Fibroblast of gingiva (primary cell): ENCODE measurements at places on chromosomes 5 and 9.

- DNase-seq: no peak
Observed at GRCh38 chr5:170266570-170267381, 30.8 kb downstream of the LCP2 start.

DNA sequence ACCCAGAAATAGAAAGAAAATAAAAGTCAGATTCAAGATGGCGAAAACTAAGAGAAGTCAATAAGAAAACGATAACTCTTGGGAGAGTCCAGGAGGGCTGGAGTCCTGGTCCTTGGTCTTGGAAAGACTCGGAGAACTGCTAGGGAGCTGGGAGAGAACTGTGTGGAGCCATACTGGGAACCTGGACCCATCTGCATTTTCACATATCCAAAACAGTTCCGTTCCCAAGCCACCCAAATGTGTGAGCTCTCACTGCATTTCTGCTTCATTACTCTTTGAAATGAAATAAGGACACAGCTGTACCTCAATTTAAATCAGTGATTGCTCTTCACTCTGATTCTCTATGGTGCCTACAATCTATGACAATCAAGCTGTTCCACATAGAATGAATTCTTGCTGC is 68.1 kb upstream of the CER1 start:
- DNase-seq: no peak

GRCh38 chr5:135073761-135074345 is 39.8 kb upstream of the PITX1 start:
- DNase-seq: no peak

GRCh38 chr9:28762167-28762566 is 1188.9 kb upstream of the C9orf72 start:
- DNase-seq: no peak

- DNase-seq: peak; percentile 30
Observed at GRCh38 chr9:19994296-19994695, 205.5 kb upstream of the SLC24A2 start.

- no peak for DNase-seq
Observed at GRCh38 chr9:72337286-72337685, 27.7 kb downstream of the ZFAND5 start.

GRCh38 chr5:587403-587802 is 24.7 kb upstream of the CEP72 start:
- DNase-seq: no peak

DNA sequence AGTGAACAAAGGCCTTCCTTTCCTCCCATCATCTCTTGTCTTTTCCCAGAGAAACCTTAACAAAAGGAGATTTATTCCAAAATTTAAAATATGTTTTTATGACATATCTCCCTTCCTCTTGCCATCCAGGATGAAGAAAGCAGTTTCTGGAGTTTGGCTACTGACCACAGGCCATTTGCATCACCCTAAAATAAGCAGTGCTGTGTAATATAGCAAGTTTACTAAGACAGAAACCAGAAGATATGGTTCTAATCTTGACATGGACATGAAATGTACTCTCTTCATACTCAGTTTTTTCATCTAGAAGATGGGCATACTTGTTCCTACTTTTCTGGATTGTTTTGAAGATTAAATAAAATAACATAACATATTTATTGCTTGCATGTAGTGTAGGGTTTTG is 50.2 kb upstream of the ZFAND5 start:
- DNase-seq: no peak

DNA sequence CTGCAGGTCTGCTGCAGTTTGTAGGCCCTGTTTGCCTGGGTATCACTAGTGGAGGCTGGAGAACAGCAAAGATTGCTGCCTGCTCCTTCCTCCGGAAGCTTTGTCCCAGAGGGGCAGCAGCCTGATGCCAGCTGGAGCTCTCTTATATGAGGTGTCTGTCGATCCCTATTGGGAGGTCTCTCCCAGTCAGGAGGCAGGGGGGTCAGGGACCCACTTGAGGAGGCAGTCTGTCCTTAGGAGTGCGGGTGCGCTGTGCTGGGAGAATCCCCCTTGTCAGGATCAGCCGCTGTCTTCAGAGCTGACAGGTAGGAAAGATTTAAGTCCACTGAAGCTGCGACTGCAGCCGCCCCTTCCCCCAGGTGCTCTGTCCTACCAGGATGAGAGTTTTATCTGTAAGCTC is 64.9 kb downstream of the CCDC171 start:
- no peak for DNase-seq

GRCh38 chr9:23826120-23826629 is at the start of gene ELAVL2:
Gene ELAVL2, minus strand, starts transcription at chr9:23826240. Its CDS starts 64,006 bp downstream, at chr9:23762234.
- DNase-seq: peak; percentile 73

- no peak for DNase-seq
Observed at GRCh38 chr5:146521403-146522106, 5.6 kb upstream of the GPR151 start.

- DNase-seq: no peak
Observed at GRCh38 chr5:33737697-33738096, 154.1 kb downstream of the ADAMTS12 start.

- no peak for DNase-seq
Observed at GRCh38 chr9:124449381-124450151, 685 bp upstream of the ADGRD2 start.

- peak; percentile 84 for DNase-seq
Observed at GRCh38 chr5:34622098-34622400, 34.1 kb upstream of the RAI14 start.

GRCh38 chr5:76709762-76710161 is 6.2 kb upstream of the F2R start:
- peak; percentile 91 for DNase-seq

DNA sequence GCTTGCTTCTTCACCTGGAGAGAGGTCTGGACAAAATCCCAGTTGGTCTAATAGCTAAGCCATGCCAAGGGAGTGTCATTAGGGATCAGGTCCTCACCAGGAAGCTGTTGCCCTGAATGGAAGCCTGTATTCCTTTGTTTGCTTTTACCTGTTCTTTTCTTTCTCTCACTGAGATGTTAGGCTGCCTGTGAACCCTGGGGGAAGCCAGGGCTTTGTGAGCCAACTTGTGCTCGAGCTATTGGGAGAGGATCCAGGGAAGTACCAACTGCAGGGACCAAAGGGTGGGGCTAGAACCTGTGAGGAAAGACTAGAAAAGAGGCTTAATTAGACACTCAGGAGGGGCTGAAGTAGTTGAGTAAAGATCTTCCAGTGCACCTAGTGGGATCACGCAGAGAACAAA is 451.2 kb upstream of the TLE4 start:
- DNase-seq: no peak

- no peak for DNase-seq
Observed at GRCh38 chr5:168167338-168167737, 124.1 kb upstream of the WWC1 start.

GRCh38 chr5:30845194-30845593 is 348.3 kb upstream of the CDH6 start:
- DNase-seq: no peak

GRCh38 chr9:123074628-123075027 is 41.2 kb downstream of the GPR21 start:
- DNase-seq: no peak
